ENCODE measurements at places on chromosomes 6 and 20.

DNA sequence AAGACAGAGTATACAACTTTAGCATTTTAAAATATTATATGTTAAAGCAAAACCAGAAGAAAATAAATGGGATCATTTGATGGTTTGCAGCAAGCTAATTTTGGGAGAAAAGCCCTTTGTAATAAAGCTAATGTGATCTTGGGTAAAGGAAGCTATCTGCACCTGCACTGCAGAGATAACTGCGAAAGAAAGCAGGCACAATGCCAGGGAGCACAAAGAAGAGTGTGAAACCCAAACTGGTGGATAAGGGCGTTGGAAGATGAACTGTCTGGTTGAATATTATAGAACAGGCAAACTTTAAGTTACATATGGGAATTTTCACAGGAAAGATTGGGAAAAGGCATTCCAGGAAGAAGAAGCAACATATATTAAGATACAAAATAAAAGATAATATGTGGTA lies 179.2 kb upstream of the KHDRBS2 start:
- DNase-seq = no peak

GRCh38 chr6:45454008-45454911 lies 76.5 kb upstream of the SUPT3H start:
- no peak for DNase-seq

GRCh38 chr6:29737707-29738630 lies 14.7 kb downstream of the HLA-F start:
- peak; percentile 23 for DNase-seq

- no peak for DNase-seq
These were observed 6.4 kb downstream of the SCAND1 start for GRCh38 chr20:35947907-35948306.

- no peak for DNase-seq
These were observed 174.4 kb downstream of the SYNE1 start for GRCh38 chr6:152462716-152463115.

DNA sequence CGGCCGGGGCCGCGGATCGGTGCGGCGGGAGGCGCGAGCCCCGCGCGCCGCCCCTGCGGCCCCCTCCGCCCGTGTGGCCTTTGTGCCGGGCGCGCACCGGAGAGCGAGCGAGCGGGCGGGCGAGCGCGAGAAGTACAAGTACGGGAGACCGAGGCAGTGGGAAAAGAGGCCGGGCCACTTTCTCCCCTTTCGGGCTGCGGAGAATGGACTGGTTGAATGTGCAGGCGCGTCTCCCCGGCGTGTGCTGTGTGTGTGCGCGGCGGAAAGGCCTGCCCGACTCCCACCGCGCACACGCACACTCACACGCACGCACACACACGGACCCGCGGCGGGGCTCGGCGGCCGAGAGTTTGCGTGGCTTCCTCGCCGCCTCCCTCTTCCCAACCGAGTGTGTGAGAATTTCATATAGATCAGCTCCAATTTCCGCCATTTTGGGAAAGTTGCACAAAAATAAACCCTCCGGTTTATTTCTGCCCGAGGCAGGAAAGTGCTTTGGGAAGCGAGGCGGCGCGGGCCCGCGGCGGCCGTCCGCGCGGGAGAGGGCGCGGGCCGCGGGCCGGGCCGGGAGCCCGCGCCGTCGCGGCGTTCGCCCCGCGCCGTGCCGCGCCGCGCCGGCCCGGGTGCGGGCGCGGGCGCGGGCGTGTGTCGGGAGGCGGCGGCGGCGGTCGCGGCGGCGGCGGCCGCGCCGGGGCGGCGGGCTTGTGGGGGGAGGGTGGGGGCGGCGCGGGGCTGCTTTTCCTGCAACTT lies 1.1 kb downstream of the L3MBTL3 start:
- DNase-seq = peak; percentile 20

Data from NCI-H226 (cell line).